ENCODE measurements at places on chromosomes 6 and 20.
A peak's percentile ranks its signal among the peaks of the same experiment; 100 is the strongest.

DNA sequence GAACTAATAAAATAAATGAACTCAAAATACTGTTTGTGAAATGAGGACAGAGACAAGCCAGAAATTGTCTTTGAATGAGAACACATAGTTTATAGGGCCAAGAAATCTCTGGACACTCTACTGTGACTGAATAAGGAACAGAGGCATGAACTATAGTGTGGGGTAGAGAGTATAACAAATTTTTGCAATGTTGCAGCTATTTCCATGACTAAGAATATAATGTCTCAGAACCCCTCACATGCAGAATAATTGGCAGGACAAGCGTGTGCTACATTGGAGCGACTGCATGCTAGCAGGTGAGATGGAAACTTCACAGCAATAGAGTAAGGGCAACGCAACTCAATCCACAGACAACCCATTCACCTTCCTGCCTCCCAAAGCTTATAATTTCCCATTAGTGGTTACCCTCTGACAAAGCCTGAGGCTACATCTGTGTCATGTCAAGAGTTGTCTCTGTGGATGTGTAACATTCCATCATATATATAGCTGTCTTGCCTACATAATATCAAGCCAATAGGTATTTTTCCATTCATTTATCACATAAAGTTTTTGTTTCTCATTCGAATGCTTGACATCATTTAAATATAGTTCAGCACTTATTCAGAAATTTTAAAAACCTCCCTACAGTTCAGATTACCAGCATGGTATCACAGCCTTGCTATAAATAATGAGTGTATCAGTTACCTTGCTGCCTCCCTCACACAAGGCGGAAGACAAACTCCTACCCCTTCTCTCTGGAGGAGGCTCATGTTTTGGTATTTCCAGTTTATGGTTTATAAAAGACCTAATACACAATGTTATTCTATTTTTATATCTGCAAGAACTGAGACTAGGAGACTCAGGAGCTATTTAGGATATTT lies 47.9 kb upstream of the ECHDC1 start:
- DNase-seq, result no peak

GRCh38 chr6:162442687-162443086 lies 284.9 kb downstream of the PRKN start:
- DNase-seq, result no peak

- no peak for DNase-seq
These were observed 5.6 kb upstream of the SYNE1 start for GRCh38 chr6:152642578-152643375.

- no peak for DNase-seq
These were observed 21.0 kb downstream of the RIPOR3 start for GRCh38 chr20:50670126-50670862.

DNA sequence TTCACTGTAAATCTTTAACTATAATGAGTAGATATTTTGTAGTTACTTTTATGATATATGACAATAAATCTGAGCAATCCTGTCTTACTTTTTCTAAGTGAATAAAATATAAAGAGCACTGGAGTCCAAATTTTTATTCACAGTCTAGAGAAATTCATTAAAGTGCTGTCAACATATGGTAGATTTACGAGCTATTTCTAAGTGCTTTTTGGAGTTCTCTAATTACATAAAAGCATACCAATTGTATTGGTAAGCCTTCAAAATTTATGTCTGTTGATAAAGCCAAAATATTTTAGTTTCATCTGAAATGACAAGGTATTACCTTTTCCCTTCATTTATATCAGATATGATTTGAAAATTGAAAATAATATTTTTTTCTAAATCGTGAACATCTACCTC lies 75.4 kb downstream of the MAN1A1 start:
- DNase-seq, result no peak

GRCh38 chr6:138580801-138581200 lies 81.5 kb upstream of the NHSL1 start:
- no peak for DNase-seq

DNA sequence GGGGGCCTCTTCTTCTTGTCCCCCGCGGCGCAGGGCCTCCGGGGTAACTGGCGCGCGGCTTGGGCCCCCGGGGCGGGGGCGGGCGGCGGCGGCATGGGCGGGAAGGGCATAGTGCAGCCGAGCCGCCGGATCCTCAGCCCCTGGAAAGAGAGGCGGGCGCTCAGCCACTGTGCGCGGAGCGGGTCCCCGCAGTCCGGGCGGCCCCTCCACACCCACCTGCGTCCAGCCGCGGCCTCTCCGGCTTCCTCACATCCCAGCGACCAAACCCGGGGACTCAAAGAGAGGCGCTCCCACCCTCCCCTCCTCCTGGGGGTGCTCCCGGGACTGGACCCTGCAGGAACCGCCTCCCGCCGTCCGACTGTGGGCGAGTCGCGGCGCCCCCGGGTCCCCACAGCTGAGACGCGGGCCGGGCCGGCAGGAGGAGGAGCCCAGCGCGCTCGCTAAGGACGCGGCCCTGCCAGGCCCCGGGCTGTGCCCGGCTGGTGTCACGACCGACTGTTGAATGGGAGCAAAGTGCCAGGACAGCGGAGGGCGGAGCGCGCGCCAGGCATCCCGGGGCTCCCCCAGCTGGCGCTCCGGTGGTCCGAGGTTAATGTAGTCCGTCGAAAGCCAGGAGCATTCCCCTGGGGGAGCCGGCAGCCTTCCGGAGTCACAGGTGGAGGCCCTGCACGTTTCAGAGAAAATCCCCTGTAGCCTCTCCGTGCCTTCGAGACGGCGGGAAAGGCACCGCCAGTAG lies at the start of gene PRR18:
TSS of gene PRR18 (minus strand) at position 360 of the 736 bp plus-strand sequence. CDS start at position 110, 250 bp downstream.
- DNase-seq, result no peak

DNA sequence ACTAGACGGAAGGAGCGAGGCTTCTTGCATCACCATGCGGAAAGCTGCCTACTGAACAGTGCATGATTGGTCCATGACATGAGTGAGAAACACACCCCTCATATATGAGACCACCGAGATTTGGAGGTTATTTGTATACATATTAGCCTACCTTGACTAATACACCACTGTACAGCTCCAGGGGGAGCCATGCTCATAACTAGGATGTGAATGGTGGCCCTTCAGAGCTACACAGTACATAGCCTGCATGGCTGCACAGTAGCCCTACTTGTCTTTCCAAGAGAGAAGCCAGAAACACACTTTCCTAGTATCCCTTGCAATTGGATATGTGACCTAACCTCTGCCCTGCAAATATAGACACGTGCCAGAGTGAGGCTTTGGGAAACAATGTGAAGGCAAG lies 21.8 kb upstream of the MCUR1 start:
- peak; percentile 11 for DNase-seq

GRCh38 chr20:48760403-48760983 lies 67.3 kb downstream of the PREX1 start:
- DNase-seq, result no peak

DNA sequence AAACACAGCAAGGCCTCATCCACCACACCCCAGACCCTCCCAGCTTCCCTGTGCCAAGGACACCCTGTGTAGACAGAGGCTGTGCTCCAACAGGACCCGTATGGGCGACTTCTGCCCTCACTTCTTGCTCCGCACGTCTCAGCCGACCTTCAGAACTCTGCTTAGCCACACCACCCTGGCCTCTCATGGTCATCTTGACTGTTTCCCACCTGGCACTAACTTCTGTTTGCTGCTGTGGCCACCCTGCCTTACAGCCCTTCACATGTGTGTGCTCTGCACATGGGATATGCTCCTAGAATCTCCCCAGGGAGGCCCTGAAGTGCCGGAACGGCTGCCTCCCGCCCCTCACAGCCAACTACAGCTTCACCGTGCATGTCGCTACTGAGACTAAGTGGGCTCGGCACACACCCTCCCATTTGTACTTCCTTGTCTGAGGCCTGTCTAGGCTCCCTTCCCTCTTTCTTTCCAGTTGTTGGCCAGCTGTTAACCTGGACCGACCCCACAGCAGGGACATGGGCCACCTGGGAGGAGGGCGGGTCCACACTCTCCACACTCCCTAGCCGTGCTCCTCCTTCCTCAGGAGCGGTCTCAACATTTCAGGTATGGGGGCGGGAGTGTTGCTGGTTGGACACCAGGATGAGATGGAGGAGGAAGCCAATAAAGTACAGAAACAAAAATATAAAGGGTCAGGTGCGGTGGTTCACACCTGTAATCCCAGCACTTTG lies 69.6 kb downstream of the PYGB start:
- no peak for DNase-seq

DNA sequence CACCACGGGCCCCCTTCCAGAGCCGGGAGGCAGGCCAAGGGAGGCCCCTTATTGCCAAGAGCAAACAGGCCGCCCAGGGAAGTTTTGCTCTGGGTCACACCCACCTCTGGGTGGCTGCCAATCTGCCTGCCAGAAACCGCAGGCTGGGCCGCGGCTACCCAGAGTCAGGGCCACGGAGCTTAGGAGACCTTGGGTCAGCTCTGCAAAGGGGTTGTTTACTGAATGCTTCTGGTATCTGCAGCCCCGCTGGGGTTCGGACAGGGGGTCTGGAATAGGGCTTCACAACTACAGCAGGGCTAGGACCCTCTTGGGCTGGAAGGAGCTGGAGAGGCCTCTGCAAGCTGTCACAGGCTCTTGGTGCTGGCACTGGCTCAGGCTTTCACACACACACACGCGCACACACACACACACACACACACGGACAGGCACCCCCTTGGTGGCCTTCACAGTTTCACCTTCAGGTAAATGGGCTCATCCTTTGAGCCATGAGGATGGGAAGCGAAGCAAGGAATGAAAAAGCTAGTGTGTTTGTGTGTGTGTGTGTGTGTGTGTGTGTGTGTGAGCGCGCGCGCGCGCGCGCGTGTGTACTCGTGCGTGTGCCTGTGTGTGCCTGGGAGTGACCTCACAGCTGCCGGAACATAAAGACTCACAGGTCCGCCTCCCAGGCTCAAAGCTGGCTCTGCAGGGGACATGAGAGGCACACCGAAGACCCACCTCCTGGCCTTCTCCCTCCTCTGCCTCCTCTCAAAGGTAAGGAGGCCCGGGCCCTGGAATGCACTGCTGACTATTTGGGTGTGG lies at the start of gene CCN5:
TSS of gene CCN5 (plus strand) at position 669 of the 798 bp plus-strand sequence. CDS start at position 691, 22 bp downstream.
- no peak for DNase-seq

DNA sequence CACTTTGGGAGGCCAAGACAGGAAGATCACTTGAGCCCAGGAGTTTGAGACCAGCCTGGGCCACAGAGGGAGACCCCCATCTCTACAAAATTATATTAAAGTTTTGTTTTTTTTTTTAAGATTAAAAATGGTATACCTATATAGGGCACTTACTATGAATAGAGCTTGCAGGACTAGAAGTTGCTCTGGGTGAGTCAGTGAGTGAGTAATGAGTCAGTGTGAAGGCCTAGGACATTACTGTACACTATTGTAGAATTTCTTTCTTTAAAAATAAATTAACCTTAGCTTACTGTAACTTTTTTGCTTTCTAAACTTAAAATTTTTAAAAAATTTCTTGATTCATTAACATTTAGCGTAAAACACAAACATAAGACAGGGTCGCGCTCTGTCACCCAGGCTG lies 29.7 kb downstream of the STK35 start:
- DNase-seq, result no peak

DNA sequence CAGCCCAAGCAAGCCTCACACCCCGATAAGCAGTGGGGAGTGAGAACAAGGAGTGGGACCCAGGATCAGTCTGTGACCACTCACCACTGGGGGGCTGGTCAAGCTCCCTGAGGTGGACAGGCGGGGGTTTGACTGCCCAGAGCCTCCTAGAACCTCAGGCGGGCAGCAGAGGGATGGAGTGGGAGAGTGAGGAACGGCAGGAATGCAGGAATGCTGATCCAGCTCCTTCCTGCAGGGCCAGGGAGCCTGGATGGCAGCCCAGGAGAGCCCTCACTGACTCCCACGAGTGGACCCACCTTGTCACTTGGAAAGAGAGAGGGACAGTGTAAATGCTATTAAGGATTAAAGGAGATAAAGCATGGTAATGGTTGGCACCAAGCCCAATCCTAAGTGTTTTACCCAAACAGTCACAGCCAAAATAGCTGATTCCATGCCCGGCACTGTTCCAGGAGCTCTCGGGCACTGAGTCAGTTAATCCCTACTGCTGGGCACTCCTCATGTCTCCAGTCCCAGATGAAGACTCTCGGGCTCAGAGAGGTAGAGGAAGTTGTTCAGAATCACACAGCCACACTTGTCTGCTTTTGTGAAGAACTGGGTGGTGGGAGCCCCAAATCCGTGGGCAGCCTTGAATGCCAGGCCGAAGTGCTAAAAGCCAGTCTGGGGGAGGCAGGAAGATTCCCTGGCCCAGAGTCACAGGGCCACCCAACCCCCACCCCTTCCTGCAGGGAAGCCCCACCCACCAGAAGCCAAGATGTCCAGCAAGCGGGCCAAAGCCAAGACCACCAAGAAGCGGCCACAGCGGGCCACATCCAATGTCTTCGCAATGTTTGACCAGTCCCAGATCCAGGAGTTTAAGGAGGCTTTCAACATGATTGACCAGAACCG lies 3.1 kb downstream of the MYL9 start:
- DNase-seq, result no peak

- DNase-seq, result no peak
These were observed 99.9 kb downstream of the TCP11 start for GRCh38 chr6:35041086-35041861.

DNA sequence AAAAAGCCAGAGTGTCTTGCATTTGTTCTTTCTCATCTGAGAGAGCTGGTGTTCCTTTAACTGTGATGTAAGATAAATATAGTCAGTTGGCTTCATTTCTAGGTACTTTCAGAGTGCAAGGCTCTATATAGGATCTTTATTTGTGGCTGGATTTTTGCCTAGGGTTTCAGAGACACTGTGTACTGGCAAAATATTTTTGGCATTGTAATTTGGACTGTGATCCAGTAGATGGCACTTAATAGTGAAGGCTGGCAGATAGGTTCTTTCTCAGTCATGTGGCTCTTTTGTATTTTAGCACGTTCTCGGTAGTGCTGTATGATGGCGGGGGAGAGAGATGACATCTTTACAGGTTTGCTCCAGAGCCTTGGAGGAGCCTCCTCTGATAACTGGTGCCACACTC lies 26.8 kb upstream of the SLC35B3 start:
- no peak for DNase-seq

DNA sequence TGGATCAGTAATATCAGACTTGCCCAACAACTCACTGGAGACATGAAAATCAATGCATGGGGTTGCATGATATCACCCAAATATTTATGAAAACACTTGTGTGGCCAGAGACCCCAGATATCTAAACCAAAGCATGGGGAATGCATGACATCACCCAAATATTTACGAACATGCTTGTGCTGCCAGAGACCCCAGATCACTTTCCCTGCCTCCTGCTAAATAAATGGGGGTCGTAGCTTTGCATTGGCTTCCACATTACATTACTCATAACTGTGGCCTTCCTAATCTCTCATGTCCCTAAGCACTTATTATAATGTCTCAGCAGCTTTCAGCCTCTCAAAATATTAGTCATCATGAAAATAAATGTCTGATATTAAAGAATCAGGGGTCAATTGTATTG lies 838.0 kb upstream of the DEFB115 start:
- DNase-seq, result no peak

- DNase-seq, result no peak
These were observed 50.8 kb upstream of the NRN1 start for GRCh38 chr6:6057442-6058053.

- no peak for DNase-seq
These were observed 40.3 kb upstream of the ARMC2 start for GRCh38 chr6:108807928-108808327.

- no peak for DNase-seq
These were observed 213.3 kb downstream of the CBLN4 start for GRCh38 chr20:55792049-55792448.

GRCh38 chr20:50957798-50958614 lies at the start of gene DPM1:
Gene DPM1 (minus strand): TSS chr20:50958532. CDS start chr20:50958523, 9 bp downstream.
- DNase-seq, result no peak

- no peak for DNase-seq
These were observed 190.3 kb downstream of the UTRN start for GRCh38 chr6:144475411-144475810.

- no peak for DNase-seq
These were observed 7.2 kb upstream of the VWA7 start for GRCh38 chr6:31784098-31784925.

GRCh38 chr6:56370561-56371211 lies 123.3 kb upstream of the COL21A1 start:
- no peak for DNase-seq

All from vagina (tissue), 2 donors.